ENCODE measurements at places on chromosomes 3 and 15.

DNA sequence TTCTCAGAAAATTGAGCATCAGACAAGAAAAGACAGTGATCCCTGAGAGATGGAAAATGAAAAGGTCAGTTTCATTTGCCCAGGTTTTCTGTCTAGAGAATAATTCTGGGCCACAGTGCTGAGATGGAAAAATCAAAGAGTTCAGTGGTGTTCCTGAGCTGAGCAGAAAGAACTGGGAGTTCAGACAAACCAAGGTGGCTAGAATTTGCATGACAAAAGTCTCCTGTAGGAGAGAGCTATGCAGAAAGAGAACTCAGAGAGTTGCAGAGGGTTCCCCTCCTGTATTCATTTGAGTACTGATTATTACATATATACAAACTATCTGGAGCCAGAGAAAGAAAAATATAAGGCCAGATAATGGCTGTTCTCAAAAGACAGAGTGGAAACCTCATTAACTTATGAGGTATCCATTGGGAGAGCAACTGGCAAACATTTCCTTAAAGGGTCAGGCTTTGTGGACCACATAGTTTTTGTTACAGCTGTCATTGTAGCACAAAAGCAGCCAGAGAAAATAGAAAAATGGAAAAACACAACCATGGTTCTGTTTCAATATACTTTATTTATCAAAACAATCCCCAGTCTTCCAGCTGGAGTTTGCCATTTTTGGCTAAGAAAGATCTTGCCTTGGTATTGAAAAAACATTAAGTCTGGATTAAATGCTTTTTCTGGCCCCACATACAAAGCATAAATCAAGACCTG lies 1004.1 kb downstream of the TBL1XR1 start:
- DNase-seq: no peak

- no peak for DNase-seq
Observed at GRCh38 chr3:125194061-125194848, 18.3 kb downstream of the SLC12A8 start.

DNA sequence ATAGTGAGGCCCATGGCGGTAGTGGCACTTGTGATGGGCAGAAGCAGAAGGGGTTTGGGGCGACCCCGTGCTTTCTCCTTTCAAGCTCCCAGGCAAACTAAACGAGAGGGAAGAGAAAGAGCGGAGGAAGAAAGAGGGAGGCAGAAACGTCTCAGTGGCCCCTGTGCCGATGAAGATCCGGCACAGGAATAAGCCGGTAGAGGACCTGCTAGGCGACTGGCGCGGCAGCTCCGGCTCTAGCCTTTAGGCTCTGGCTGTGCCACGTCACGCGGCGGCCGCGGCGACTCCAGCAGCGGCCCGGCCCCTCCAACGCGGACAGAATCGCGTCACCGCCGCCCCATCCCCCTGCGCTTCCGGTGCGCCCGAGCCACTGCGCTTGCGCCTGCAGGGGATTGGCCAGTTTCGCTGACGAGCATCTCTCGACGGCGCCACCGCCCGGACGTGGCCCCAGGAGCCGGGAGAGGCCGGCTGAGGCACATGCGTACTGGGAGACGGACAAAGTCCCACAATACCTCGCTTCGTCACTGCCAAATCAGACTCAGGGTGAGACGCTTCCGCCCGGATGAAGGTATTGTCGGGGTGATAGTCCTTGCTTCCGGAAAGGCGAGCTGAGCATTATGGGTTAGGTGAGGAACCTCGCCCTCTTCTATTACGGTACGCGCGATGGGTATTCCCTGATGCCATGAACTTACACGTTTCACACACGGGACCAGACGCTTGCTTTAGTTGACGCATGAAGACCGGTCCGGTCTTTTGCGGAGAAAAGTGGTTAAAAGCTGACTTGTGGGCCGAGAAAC lies at the start of gene ARF4:
Gene ARF4, minus strand, starts transcription at position 218 of the 797 bp plus-strand sequence. Its CDS starts 204 bp downstream, at position 14.
- peak; percentile 96 for DNase-seq

DNA sequence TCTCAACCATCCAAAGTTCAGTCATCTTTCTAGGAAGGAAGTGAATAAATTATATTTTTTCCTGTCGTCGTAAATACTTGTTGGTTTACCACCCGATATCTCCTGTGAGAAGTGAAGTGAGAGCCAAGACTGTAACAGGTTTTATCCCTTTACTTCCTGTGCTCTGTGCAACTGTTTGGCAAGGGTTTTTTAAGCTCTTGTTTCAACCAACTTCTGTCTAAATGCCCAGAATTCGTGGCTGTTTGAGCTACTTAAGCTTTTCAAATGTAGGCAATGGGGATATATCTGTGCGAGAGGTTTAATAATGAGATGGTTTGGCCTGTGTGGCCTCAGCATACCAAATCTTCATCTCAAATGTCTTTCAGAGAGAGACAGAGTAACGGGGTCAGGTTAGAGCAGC lies 134.7 kb downstream of the LRTM1 start:
- DNase-seq: no peak

- no peak for DNase-seq
Observed at GRCh38 chr3:8317661-8318649, 183.7 kb upstream of the LMCD1 start.

DNA sequence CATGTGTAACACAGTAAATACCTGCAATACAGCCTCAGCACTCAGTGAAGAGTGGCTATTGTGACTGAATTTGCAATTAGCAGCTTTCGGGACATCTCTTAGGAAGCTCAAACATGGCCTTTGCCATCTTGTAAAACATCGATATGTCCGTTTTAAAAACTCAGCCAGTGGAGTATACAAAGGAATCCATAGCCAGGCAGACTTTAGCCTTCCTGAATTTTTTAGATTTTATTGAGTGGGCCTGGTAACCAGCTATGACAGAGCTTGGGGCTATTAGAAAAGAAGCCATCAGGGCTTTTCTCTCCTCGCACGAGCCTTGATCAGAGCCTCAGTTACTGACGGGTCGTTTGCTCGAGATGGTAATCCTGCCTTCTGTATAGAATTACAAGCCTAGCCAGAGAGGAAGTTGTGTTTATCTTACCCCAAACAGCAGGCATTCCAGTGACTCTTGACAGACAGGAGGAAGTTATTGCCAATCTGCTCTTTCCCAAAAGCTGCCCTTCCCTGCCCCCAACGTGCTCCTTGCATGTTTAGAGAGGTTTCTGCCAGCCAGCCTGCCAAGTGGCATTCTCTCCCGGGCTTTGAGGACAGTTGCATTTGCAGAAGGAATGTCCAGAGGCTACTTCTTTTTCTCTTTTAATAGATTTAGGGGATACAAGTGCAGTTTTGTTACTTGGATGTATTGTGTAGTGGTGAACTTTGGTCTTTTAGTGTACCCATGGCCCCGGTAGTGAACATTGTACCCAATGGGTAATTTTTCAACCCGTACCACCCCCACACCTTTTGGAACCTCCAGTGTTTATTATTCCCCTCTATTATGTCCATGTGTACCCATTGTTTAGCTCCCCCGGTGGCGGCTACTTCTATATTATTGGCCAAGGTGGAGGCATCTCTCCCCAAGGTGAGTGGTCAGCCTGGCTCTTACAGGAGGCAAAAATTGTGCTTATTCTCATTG lies 40.6 kb downstream of the ITPR1 start:
- no peak for DNase-seq

DNA sequence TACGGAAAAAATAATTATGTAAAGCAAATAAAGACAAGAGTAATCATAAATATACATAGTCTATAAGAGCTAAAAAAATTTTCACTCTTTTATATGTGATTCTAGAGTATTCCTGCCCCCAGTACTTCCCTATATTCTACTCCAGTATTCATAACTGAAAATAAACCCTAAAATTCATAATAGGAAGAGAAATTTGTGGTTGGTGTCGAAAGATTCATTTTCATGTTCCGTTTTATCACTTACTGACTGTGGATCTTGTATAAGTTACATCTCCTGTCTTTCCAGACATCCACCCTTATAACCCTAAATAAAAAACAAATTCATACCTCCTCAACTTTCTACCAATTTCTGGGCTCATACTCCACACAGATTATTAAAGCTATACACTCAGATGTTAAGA lies 16.0 kb upstream of the MBNL1 start:
- DNase-seq: no peak

GRCh38 chr3:105686278-105686897 lies 182.4 kb downstream of the CBLB start:
- DNase-seq: peak; percentile 11

GRCh38 chr3:197942956-197943556 lies 6.9 kb upstream of the RPL35A start:
- DNase-seq: peak; percentile 20

GRCh38 chr15:88710027-88710715 lies 71.4 kb downstream of the ISG20 start:
- DNase-seq: no peak

GRCh38 chr3:56136514-56136913 lies 331.8 kb downstream of the ERC2 start:
- no peak for DNase-seq

- no peak for DNase-seq
Observed at GRCh38 chr15:82748315-82748714, 38.6 kb upstream of the AP3B2 start.

- DNase-seq: no peak
Observed at GRCh38 chr3:14208977-14209394, 30.4 kb downstream of the LSM3 start.

GRCh38 chr3:117788061-117788460 lies 1078.5 kb downstream of the TUSC7 start:
- peak; percentile 66 for DNase-seq

GRCh38 chr15:88918738-88919137 lies 5.6 kb upstream of the MFGE8 start:
- DNase-seq: no peak

DNA sequence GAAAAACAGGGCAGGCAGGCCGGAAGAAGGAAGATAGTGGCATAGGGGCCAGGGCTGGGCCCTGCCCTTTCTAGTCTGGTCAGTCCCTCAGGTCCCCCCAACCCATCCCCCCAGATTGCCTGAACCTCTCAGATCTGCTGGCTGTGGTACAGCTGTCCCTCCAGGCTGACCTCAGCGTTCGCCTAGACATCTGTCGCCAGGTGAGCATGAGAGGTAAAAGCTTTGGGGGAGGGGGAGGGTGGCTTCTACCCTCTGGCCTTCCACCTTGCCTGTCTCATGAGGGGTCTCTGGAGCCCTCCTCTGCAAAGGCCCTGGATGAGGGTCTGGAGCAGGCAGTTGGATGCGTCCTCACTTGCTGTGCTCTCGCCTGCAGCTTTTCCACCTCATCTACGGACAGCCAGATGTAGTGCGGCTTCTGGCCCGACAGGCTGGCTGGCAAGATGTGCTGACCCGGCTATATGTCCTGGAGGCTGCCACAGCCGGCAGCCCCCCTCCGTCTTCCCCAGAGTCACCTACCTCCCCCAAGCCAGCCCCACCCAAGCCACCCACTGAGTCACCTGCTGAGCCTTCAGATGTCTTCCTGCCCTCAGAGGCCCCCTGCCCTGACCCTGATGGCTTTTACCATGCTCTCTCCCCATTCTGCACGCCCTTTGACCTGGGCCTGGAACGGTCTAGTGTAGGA lies 20.2 kb downstream of the NBEAL2 start:
- no peak for DNase-seq

GRCh38 chr15:74370471-74370870 lies 3.0 kb upstream of the CYP11A1 start:
- no peak for DNase-seq

DNA sequence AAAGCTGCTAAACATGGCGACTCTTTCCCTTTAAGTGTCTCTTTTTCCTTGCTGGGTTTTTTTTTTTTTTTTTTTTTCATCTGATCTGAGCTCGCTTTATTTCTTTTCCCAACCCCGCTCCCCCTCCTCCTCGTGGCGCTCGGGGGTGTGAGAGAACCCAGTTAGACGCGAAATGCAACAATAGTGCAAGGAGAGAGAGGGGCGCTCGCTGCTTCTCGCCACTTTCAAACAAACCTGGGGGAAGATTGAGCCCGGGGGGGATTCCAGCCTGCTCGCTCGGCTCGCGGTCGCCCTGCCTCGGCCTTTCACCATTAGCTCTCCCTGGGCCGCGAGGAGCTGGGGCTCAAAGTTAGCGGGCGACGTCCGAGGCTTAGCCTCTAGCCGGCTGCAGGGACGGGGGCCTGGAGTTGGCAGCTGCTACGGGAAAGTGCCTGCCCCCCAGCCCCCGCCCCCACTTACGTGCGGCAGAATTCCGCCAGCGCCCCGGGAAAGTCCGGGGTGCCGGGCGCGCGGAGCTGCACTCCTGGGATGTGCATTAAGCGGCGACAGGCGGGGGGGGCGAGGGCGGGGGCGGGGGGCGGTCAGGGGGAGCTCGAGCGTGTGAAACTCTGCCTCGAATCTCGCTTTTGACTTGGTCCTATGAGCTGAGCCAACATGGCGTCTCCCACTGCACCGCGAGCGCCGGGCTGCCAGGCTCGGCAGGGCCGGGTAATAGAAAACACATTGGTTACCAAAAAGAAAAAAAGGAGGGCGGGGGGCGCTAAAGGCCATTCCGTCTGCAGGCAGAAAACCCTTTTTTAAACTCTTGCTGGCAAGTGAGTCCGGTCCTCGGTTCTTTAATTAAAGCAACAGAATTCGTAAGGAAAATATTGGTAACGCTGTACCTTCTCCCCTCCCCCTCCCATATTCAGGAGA lies 10.4 kb downstream of the NR2F2 start:
- DNase-seq: peak; percentile 50

DNA sequence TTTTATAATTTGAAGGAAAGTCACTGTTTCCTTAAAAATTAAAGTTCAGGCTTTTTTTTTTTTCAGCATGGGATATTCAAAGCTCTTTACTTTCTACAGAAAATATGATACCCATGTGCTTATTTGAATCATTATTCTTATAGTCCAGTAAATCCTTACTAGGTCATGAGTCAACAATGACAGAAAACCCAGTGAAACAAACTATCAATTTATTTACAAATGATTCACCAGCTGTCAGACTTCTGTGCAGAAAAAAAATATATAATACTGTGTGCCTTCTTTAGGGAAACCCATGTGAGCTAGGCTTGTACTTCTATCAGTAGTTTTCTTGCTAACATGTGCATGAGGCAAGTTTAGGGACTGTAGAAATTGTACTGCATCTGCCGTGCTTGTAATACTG lies 1.2 kb downstream of the ACP3 start:
- no peak for DNase-seq

GRCh38 chr3:102715030-102715697 lies 280.3 kb downstream of the ZPLD1 start:
- DNase-seq: no peak

DNA sequence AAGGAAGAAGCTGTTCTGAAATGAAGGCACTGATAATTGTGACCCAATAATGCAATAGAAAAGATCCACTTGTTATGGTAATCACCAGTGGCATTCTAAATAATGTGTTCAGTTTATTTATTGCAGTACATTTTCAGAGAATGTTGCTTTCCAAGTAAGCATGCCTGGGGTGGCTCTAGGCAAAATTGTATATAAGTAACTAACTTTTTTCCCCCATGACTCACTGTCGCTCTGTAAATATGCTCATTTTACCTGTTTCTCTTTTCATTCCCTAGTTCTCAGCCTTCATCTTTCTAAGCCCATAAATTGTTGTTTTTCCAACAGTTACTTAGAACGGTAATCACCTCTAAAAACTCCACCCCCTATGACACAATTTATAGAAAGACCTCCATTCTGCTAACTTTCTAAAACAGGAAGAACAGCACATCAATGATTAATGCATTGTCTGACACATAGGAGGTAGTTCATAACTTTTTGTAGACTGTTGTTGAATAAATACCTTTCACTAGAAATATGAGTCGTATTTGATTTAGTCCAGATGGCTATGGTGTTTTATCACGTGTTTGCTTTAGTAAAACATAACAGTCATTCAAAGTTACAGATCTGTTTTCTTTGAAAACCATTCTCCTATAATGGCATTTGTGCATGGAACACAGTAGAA lies 143.1 kb downstream of the LSAMP start:
- DNase-seq: no peak

GRCh38 chr3:87949189-87949878 lies 109.5 kb downstream of the CGGBP1 start:
- DNase-seq: no peak

GRCh38 chr3:194283221-194284006 lies 67.7 kb downstream of the CPN2 start:
- DNase-seq: no peak

- no peak for DNase-seq
Observed at GRCh38 chr15:100732211-100733055, 130.0 kb downstream of the ASB7 start.

Data from NCI-H1092 treated with DMSO at 0.1 percent for 48 hours (cell line).